ENCODE measurements at places on chromosomes 2 and 18.

- DNase-seq: peak; percentile 1
These were observed 58.6 kb upstream of the NPAS2 start for GRCh38 chr2:100761365-100761764.

DNA sequence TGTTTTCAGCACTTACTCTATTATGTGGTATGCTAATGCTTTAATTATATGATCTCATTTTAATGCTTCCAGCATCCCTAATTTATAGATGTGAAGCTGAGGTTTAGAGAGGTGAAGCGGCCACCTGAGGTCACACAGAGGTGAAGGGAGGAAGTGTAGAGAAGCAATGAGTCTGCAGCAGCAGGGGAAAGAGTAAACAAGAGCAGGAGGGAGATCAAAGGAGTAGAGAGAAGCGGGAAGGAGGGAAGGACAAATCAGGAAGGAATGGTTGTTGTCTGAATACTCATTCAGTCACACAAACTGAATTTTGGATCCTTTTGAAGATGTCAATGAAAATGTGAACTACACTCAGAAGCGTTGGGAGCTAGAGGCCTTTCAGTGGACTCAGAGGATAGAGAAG is 130.0 kb downstream of the CPS1 start:
- DNase-seq: no peak

DNA sequence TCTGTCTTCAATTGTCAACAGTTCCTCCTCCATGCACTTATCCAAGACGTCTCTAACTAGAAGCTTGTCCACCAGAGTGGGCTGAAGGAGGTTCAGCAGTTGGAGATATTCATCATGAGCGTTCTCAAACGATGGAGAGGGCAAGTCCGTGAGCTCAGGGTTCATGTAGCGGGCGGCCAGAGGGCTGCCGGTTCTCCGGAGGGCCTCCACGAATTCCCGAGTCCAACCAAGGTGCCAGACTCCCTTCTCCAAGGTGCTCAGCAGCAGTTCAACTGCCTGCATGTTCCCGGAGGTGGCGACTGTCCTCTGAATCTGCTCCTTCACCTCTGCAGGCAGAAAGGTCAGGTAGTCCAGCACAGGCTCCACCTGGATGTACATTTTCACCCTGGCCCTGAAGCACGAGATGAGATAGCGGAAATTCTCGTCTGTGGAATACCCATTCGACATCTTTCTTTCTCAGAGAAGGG is 590 bp downstream of the IFIH1 start:
- no peak for DNase-seq

DNA sequence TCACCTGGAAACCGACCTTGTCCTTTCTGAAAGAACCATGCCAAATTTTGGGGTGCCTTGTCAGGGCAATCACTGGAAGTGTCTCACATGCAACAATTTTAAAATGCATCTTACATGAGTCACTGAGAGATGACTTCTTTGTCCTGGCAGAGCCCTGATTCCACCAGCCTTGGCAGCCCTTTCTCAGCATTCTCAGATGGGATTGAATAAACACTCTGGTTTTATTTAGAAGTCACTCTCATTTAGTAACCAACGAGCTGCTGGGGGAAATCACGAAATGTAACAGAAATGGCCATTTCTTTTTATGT is 3.8 kb upstream of the ATP8B1 start:
- DNase-seq: no peak

- no peak for DNase-seq
These were observed 95.2 kb downstream of the ZEB2 start for GRCh38 chr2:144424559-144425240.

DNA sequence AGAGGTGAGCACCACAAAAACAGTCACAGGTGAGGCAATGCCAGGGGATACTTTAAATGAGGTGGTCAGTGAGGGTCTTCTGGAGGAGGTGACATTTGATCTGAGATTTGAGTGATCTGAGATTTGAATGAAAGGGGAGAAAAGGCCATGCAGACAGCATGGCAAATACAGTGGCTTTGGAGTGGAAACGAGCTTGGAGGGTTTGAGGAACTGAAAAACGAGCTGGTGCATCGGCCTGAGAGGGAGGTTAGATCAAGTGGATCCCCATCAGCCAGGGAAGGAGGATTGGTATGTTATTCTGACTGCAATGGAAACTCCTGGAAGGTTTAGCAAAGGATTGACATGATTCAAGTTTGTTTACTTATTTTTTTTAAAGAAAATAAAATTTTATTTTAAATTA is 245.1 kb downstream of the KCNS3 start:
- no peak for DNase-seq

DNA sequence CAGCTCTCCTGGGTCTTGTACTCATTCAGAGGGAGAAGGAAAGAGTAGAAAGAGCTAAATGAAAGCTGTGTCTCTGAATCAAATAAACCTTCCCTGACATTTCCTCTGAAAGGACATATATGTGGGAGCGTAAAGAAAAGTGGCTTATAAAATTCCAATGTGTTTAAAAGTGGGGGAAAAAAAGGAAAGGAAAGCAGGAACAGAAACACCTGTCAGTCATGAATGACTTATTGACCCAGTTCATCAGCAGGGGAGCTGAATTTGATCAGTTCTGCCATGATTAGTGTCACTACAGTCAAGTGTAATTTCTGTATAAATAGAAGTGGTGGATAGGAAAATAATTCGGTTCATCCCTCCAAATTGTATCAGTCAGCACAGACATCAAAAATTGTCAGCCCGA is 382.5 kb downstream of the ERBB4 start:
- DNase-seq: no peak

- no peak for DNase-seq
These were observed 27.1 kb upstream of the STEAP3 start for GRCh38 chr2:119196301-119197125.

GRCh38 chr2:181367411-181367810 is 89.8 kb upstream of the ITGA4 start:
- no peak for DNase-seq

- DNase-seq: no peak
These were observed 58.5 kb upstream of the PARD3B start for GRCh38 chr2:204486805-204487204.

GRCh38 chr18:70453058-70453775 is 164.4 kb downstream of the SOCS6 start:
- DNase-seq: no peak

- no peak for DNase-seq
These were observed 15.2 kb upstream of the NOSTRIN start for GRCh38 chr2:168787098-168787781.

- no peak for DNase-seq
These were observed 369.3 kb downstream of the NBAS start for GRCh38 chr2:15191789-15192188.

DNA sequence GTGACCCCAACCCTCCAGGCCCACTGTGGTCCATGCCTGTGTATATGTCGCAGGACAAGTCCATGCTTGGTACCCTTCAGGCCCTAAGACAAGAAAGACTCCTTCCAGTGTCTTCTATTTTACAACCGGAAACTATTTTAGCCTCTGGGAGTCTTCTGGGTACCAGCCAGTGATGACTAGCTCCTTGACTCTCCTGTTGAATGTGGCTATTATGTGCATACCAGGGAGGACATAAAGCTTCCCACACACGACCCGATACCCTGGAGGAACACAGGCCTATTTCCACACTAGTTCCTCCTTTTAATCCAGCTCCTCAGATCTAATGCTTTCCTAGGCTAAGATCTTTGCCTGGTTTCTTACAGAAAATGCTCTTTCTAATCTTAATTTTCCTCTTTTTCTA is 178.1 kb downstream of the NCKAP5 start:
- DNase-seq: no peak

GRCh38 chr2:127901339-127902056 is 15.7 kb upstream of the AMMECR1L start:
- no peak for DNase-seq

GRCh38 chr18:2588666-2589344 is 17.4 kb downstream of the NDC80 start:
- DNase-seq: no peak

GRCh38 chr18:58225101-58225500 is 181.1 kb downstream of the NEDD4L start:
- no peak for DNase-seq

- DNase-seq: no peak
These were observed 1548.1 kb upstream of the ZEB2 start for GRCh38 chr2:146068051-146068450.

DNA sequence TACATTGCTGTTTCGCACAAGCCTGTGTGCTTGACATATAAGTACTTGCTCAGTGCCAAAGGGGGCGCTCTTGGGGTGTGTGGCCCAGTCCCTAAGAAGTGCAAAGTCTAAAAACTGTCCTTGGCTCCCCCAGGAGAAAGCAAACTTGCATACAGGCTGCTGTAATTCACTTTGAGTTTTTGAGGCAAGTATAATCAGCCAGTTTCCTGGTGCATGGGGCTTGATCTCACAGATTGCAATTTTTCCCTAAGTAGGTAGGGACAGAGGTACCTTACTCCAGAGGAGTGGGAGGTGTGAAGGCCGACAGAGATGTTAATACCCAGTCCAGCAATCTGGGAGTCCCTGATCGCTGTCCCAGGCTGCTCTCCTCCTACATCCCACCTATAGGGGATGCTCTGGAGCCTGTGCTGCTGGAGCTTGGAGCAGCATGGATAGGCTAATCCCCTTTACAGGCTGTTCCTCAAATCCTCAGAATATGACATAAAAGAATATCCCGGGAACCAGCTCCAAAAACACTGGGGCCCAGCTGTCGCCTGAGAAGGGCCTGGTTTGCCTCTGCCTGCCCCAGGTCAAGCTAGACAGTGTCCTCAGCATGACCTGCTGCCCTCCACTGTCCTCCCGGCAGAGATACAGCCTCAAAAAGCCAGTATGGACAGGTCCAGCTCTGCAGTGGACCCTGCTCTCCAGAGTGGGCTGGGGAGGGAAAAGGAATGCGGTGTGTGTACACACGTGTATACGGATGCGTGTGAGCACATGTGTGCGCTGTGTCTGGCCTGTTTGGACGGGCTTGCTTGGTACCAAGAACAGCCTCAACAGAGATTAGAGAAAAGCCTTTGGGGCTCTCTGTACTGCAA is 136.5 kb upstream of the HAAO start:
- no peak for DNase-seq

- no peak for DNase-seq
These were observed 5.6 kb downstream of the RAX start for GRCh38 chr18:59267503-59268126.

GRCh38 chr2:67182884-67183283 is 214.2 kb upstream of the ETAA1 start:
- no peak for DNase-seq

DNA sequence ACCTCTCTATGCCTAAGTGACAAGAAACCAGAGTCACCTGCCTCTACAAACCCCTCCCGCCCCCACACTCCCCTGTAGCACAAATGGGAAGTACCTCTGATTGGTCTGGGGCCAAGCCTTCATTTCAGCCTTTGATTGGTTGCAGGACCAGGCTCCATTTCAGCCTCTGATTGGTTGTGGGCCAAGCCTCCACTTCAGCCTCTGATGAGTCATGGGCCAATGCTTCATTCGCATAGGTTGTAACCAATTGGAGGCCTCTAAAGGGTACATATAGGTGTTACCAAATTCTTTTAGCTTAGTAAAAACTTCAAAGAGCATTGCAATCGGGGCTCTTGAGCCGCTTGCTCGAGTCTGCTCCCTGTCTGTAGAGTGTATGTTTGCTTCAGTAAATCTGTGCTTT is 25.0 kb downstream of the CCDC102B start:
- DNase-seq: no peak

- no peak for DNase-seq
These were observed 187.3 kb upstream of the LYPD1 start for GRCh38 chr2:132857319-132857718.

DNA sequence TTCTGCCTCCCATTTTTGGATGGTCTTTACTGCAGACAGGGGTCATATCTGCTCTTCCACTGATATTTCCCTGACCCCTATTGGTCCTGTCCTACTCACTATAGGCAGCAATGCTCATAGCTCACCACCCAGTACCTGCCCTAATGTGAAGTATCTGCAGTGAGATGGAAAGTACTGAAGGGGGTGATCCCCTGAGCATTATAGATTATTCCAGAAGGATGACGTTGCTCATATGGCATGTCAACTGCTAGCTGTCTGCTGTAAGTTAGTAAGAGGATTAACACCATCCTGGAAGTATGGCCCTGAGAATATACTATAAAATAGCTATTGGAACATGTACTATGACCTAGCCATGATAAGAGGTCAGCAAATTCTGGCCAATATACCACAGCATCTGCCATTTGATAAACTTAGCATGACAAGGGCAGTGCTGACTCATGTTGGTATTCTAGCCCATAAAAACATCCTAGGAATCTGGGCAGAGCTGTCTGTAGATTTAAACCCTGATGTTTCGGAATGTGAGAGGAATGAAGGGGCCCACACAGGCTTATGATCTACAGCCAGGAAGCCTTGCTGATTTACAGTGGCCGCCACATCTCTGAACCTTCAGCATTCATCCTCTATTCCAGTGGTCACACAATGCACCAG is 451.4 kb downstream of the TNS1 start:
- no peak for DNase-seq

DNA sequence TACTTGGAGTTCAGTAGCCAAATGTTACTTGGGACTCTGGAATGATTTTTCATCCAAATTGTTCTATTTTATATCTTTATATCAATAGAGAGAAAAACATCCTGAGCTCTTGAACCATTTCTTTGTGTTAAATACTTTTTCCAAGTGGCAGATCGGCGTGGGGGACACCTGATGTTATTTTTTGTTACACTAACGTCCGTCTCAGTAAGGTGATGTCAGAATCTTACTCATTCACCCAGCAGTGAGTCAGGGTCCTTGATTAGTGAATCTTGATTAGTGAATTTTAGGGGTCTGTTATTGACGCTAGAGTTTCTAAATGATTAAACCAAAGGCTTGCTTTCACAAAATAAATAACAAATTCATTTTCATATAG is 1.7 kb downstream of the MIB1 start:
- DNase-seq: no peak

- DNase-seq: no peak
These were observed 354.2 kb downstream of the EN1 start for GRCh38 chr2:118493213-118493612.

DNA sequence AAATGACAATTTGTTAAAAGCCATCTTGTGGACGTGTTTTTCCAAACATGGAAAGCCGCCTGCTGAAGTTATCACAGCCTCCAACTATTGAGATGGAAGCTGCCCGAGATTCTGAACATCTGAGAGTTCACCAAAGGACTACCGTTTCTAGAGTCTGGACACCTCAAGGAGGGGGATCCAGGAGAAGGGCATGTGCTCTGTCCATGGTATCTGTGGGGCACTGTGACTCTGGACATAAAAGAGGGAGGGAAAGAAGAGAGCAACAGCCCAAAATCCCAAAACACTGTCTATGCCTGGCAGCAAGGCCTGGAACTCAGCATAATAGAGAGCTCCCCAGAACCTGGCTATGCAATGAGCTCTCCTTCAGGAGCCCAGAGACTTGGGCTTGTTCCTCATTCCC is 319.9 kb downstream of the EN1 start:
- DNase-seq: no peak
